ENCODE measurements at places on chromosomes 5 and 9.

GRCh38 chr9:84397822-84398221 lies 57.3 kb upstream of the SLC28A3 start:
- no peak for DNase-seq

DNA sequence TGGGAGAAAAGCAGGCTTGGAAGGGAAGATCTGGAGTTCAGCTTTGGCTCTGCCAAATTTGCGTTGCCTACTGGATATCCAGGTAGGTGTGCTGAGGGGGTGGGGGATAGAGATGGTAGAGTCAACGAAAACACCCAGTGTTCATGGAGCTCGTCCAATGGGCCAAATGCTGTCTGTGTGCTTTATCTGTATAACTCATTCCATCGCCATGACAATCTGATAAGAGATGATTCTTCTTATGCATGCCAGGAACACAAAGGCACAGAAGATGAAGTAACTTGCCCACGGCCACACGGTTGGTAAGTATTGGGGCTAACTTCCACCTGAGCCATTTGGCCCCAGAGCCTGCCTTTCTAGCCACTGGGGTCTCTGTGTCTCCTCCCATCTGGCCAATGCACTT lies 53.2 kb downstream of the BOD1 start:
- DNase-seq: no peak

GRCh38 chr5:168914491-168914890 lies 335.3 kb upstream of the PANK3 start:
- DNase-seq: no peak

DNA sequence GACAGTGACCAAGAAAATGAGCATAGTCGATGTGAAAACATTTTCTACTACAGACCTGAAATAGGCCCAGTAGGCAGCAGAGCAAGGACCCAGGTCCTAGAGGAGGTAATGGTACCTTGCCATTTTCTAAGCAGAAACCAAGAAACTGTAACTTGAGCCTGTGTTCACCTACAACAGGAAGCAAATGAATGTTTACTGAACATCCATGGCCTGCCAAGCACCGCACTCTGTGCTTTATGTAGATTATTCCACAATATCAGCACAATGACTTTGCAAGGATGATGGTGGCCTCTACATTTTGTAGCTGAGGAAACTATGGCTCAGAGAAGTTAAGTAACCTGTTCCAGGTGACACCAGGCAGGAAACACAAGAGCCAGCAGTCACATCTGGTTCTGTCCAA lies 215.3 kb downstream of the SPOCK1 start:
- DNase-seq: no peak

DNA sequence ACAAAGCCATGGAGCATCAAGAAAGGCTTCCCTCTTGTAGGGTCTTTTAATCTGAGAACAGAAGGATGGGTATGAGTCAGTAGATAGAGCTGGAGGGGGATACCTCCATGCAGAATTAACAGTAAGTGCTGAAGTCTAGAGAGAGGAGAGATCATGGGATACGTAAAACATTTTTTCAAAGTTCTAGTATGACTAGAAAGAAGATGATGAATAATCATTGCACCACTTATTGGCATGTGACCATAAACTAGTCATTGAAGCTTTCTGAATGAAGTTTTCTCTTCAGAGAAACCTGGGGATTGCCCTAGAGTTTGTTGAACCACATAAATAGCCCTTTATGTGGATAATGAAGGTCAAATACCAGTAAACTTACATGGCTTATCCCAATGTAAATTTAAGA lies 48.6 kb upstream of the PTPRD start:
- DNase-seq: no peak

DNA sequence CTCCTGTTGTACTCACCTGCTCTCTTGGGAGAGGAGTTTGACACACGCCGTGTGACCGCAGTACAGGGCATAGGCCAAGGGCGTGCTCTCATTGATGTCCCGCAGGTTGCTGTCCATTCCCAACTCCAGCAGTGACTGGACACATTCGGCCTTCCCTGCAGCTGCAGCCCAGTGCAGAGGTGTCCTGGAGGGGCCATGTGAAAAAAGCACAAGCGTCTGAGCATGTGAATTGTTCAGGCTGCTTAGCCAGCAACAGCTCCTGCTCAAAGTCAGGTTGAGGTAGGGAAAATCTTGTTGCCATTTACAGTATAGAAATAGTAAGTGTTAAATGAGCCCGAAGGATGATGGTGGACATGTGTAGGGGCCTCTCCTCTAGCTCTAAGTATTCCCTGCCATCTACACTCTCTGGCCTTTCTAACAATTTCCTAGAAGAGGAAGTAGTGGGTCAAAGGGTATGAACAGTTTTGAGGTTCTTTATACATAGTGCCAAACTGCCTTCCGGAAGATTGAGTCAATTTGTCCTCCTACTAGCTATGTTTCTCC lies 116.5 kb downstream of the ANKRD55 start:
- DNase-seq: no peak

DNA sequence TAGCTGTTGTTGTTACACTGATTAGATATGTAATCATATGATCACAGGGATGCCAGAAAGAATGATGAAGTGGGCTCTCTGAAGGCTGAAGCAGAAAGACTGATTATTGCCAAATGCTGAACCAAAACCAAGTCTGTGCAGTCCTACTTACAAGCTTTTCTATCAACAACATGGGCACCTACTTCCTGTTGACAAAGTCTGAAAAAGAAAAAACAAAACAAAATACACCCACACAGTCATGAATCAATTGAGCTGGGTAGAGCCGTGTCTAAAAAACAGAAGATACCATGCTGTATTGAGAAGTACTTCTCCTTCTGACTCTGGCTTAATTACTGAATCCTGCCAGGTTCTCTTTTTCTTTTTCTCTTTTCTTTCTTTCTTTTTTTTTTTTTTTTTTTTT lies 363.4 kb downstream of the RAB3C start:
- DNase-seq: no peak

DNA sequence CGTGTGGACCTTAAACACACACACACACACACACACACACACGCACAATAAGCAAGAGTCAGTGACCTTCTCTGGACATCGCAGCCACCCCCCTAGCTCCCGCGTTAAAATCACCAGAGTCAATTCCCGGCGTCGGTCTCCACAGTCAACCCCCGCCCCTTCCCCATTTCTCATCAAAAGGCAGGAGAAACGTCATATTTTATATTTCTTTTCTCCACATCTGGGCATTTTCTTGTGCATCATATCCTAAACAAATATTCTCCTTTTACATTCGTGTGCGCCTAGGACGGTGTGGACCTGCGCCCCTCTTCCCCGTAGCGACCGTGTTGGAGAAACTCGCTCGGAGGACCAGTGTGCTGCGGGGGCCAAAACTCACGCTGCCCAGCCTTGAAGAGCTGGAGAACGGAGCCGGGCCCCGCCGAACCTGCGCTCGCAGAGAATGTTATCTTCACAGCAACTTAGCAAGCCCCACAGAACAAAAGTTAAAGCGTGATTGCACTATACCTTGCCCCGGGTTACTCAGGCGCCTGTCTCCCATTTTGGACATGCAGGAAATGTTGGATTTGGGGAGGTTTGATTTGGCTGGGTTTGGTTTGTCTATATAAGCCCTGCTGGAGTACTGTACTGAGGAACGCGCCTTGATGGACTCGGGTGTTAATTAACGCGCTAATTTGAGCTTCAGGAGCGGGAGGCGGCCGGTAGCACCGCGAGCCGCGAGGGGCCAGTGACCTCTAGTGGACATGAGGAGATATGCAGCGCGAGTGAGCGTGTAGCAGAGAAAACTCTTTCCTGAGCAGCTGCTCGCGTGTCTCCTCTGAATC lies 192.4 kb downstream of the MEF2C start:
- peak; percentile 62 for DNase-seq

DNA sequence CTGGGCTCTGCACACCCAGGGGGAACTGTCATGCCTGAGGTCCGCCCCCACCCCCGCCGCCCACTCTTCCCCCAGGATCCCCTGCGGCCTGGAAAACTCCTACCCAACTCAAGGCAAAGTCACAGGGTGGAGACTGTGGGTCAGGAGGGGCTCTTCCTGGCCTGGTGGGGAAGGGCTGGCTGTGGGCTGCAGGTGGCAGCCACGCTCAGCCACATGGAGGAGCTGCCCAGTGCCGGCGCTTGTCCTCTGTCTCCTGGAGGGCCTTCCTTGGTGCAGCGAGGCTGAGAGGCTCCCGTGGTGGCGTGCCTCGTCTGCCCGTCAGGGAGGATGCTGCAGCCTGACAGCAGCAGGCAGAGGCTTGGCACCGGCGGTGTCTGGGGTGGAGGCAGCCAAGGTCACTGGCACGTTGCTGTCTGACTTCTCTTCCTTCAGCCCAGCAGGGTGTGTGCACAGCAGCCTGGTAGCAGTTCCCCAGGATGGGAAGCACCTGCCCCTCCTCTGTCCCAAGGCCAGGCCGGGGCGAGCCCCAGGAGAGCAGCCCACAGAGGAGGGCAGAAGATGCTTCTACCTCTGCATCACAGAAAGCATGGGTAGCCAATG lies 78.1 kb downstream of the ADAMTS2 start:
- DNase-seq: no peak

GRCh38 chr9:107545036-107545435 lies 55.5 kb upstream of the KLF4 start:
- DNase-seq: no peak

- DNase-seq: no peak
Measured at GRCh38 chr9:126664900-126665643, 51.3 kb downstream of the LMX1B start.

GRCh38 chr5:67161767-67162166 lies 34.8 kb downstream of the CD180 start:
- no peak for DNase-seq

GRCh38 chr9:100499460-100499859 lies 26.5 kb downstream of the TMEFF1 start:
- no peak for DNase-seq

DNA sequence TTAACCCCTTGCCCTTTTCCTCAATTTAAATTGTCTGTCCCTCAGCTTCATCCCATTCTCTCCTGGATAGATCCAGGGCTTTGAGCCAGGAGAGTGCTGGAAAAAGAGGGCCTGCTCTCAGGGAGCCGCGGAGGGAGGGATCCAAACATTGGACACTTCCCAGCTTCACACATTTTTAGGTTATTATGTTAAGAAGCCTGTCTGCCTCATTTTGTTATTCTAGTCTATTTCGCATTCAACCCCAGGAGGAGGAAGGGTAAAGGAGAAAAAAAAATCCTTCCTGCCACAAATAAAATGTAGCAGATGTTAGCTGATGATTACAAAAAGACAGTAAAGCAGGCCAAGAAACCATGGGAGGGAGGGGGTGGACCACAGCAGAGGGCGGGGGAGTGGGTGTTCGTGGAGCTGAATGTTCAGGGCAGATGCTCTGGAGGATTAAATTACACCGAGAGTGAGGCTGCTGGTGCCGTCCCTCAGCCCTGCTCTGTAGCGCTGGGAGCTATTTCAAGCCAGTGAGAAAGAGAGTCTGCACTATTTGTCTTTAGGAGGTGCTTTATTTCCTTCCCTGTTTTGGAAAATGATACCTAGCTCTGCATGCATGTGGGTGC lies 60.6 kb upstream of the ZFR start:
- no peak for DNase-seq

DNA sequence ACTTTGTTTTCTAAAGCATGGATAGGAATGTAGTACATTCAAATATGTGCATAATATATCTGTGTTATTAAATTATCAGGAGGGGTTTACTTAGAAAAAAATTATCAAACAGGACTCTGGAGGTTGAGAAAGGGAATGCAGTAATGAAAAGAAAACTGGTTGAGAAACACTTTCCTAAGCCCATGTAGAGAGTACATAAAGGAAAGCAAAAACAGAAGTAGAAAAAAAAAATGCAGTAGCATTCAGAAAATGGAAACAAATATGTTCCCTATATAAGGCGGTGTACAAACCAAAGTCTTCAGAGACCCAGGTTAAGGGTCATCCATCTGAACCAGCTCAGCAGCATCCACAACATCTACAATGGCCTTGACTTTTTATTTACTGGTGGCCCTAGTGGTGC lies at the start of gene IFNA8:
Gene IFNA8 (plus strand): TSS at position 301 of the 400 bp plus-strand sequence. CDS start 60 bp downstream, at position 361.
- DNase-seq: no peak

GRCh38 chr5:111299067-111299481 lies 74.9 kb downstream of the CAMK4 start:
- DNase-seq: no peak

- DNase-seq: no peak
Measured at GRCh38 chr9:75851917-75852316, 38.6 kb upstream of the PCSK5 start.

GRCh38 chr9:136629879-136630661 lies 32.6 kb upstream of the EGFL7 start:
- DNase-seq: peak; percentile 39

GRCh38 chr5:81980160-81980559 lies 8.3 kb downstream of the ATG10 start:
- DNase-seq: no peak

DNA sequence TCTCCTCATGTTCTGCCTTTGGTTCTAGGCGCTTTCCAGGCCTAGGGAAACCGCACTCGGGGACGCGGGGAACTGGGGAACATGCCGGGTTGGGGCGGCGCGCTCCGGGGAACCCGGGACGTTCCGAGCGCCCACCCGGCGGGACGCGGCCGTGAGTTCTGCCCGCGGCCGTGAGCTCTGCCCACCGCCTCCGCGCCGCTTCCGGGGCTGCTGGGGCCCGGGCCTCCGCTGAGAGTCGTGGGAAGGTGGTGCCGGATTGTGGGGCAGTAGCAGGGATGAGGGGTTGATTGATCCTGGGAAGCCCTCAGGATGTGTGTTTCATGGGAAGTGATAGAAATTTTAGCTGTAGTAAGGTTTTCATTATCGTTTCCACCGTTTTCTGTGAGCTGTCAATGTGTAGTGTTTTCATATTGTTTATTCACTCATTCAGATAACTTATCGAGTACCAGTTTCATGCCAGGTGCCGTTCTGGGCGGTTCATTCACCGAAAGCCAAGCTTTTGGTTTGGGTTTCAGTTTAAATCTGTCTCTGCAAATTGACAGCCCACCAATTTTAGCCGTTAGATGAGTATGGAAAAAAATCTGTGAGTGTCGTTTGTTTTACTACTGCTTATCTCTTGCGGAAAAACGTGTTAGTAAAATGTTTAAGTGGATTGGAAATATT lies 657 bp downstream of the MTRR start:
- DNase-seq: no peak

DNA sequence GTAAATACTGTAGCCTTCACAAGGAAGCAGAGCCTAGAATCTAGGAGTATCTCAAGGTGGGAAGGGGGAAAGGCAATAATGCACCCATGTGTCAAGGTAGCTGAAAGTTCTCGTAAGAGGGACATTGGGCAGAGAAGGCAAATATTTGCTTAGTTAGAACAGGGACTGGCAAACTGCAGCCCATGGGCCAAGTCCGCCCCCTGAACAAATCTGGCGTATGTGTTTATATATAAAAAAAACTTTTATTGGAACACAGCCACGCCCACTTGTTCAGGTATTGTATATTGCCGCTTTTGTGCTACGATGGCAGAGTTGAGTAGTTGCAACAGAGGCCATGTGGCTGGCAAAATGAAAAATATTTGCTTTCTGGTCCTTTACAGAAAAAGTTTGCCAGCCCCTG lies 16.1 kb downstream of the KCNN2 start:
- DNase-seq: no peak

- DNase-seq: peak; percentile 29
Measured at GRCh38 chr9:128203024-128203706, at the start of gene DNM1. TSS of gene DNM1 (plus strand) at chr9:128203379. CDS start at chr9:128203471, 92 bp downstream.

- DNase-seq: no peak
Measured at GRCh38 chr9:116626762-116627161, 60.3 kb upstream of the TRIM32 start.

GRCh38 chr5:128519827-128520226 lies 18.2 kb downstream of the FBN2 start:
- DNase-seq: no peak

GRCh38 chr9:97980479-97980803 lies 2.7 kb upstream of the ANP32B start:
- no peak for DNase-seq

Measured in stimulated activated CD4-positive, alpha-beta T cell treated with anti-CD3 and anti-CD28 coated beads, Interleukin-12 subunit alpha, Interleukin-12 subunit beta, amount 100 ng/mL, for 48 hours (primary cell).